Activated naive CD4-positive, alpha-beta T cell treated with anti-CD3 and anti-CD28 coated beads, Interleukin-2, amount 50 U/mL, for 16 hours (primary cell): ENCODE measurements at places on chromosomes 12 and 14.
A peak's percentile ranks its signal among the peaks of the same experiment; 100 is the strongest.

DNA sequence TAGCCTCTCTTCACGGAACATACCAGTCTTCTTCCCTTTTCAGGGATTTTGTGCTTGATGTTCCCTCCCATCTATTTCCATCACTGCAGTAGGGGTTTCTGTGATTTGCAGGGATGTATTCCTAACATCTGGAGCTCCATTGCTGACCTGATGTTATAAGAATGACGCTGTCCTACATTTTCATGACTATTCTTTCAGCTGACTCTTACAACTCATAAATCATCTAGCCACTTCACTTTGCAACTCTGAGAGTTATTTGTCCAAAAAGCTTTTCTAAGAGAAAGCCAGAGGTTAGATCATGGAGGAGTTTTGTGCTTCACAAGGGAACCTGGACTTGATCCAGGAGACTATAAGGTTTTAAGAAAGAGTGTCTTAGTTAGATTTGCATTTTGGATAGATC, 116.6 kb upstream of the FAR2 start:
- no peak for DNase-seq

- DNase-seq = no peak
Measured at GRCh38 chr12:114888448-114888847, 204.5 kb upstream of the TBX3 start.

GRCh38 chr14:78005325-78005724, 164.8 kb upstream of the NRXN3 start:
- no peak for DNase-seq

GRCh38 chr12:9118158-9118557, 2.4 kb upstream of the A2M start:
- DNase-seq = no peak

GRCh38 chr14:72904840-72905561, 11.1 kb upstream of the DPF3 start:
- peak; percentile 55 for DNase-seq

DNA sequence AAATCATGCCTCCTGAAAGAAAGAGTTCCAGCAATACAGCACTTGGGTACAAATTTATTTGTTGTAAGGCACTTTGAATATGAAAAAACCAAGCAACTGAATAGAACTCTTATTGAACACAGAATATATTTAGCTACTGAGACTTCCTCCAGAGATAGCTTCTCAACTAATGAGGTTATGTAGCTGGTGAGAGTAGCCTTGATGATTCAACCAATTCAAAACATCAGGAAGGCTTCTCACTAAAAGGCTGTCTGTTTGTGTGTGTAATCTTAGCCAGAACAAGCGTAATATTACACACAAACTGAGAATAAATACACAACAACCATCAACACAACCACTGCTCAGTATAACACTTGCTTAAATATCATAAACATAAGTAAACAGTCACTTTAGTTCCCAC, 20.4 kb downstream of the EIF2B2 start:
- no peak for DNase-seq

DNA sequence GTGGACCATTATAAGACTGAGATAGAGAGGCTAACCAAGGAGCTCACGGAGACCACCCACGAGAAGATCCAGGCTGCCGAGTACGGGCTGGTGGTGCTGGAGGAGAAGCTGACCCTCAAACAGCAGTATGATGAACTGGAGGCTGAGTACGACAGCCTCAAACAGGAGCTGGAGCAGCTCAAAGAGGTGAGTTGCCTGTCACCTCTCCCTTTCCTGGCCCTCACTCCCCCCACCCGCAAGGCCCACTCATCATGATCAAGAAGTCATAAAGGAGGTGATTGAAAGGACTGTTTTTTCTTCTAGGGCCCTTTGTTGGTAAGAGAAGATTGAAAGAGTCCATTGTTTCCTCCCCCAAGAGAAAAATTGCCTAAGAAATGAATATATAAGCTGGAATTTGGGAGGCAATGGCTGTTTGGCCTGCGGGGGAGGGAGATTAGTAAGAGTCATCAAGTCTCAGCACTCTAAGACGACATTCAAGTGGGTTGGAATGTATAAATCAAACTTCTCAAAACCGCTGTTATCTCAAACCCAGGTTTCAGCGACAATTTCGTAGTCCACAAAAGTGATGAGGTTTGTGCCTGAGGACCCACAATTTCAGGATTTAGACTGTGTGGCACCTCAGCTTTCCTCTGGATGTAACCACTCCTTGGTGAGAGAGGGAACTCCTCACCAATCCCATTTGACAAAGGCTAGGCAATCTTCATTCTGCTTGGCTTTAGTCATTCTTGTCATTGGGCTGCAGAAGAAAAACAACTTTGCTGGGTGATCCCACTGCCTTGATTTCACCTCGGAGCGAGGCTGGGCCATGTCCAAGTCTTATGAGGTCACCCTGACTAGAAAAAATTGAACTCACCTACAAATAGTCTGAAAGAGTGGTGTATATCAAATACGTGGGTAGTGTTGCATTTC, 966 bp downstream of the BICD1 start:
- DNase-seq = peak; percentile 59

GRCh38 chr14:32559048-32559447, 229.9 kb downstream of the AKAP6 start:
- DNase-seq = no peak

DNA sequence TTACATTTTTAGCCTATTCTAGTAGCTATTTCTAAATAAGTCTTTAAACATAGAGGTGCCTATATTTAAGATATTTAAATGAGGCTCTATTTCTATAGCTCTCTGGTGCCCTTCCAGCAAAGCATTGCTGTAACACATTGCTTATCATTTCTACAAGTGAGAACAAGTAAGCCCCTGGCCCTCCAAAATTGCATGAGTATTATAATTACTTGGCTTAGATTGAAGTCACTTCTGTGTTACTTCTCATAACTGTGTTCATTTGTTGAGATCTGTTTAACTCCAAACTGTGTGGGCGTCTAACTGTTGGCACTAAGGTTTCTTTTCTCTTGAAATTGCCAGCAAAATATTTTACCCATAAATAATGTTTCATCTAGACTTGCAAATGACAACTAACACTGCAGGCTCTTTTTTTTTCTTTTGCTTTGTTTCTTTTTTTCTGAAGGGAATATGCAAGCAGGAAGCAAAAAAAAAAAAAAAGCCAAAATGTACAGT, 66.5 kb downstream of the DAD1 start:
- no peak for DNase-seq

DNA sequence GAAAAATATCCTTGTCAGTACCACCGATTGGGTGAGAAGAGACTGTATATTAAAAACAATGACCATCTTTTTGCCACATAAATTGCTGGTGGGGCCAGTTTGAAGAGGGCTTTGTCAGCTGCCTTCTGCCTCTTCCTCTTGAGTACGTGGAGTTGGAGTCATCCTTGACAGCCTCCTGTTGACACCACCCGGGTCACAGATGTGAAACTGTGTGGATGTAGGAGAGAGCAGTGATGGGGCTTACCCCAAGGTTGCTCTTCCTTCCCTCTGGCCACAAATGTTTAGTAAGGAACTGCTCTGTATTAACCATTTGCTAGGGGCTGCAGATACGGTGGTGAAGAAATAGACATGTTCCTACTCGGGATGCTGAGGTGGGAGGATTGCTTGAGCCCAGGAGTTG, 12.2 kb downstream of the PTPN11 start:
- no peak for DNase-seq

- no peak for DNase-seq
Measured at GRCh38 chr12:25997201-25997963, 38.9 kb downstream of the RASSF8 start.

DNA sequence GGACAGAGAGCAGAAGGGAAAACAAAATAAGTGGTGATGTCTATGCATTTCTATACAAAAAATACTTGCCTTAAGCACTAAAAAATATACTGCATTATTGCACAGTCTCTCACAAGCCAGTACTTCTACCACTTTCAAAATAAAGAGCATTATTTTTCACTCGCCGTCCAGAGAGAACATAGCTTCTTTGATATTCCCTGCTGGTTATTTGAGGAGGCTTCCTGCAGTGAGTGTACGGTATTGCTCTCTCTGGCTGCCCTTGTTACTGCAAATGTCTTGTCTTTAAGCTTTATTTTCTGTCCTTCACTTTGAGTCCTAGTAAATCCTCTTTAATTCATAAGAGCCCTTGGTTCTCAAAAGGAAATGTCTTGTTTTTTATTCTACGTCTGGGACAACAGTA, 81.1 kb downstream of the EML1 start:
- no peak for DNase-seq

DNA sequence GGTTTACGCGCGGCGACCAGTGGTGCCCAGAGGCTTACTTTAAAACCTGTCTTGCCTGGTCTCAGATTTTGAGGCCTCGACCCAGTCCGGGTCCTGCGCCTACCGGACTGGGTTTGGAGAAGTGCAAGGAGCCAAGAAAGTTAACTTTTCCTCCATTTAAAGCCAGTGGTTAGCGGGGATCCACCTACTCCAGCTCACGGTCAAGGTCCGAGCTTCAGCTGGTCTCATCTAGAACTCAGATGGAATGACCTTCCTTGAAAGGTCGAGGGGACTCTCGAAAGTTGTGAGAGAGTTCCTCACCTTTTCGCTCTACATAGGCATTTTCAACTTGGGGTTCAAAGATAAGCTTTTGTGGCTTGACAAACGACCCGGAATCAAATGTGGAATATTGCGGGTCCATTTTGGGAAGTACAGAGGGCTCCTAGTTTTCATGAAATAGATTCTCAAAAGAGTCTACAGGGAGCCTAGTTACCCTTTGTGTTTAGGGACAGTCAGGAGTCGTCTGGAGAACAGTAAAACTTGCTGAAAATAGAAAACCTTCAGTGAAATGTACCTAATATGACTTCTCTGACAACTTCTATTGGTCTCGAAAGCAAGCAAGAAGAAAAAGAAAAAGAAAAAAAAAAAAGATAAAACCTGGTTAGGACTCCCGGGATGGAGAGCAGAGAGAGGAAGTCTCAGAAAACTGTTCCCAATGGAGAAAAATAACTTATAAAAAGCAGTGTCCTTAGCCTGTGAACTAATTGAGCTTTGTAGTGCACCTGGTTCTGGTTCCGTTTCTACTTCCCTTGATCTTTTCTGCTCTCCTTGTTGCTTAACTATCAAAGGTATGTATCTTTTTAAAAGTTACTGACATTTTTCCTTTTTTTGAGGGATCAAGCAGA, 1.4 kb downstream of the KCNMB4 start:
- no peak for DNase-seq

DNA sequence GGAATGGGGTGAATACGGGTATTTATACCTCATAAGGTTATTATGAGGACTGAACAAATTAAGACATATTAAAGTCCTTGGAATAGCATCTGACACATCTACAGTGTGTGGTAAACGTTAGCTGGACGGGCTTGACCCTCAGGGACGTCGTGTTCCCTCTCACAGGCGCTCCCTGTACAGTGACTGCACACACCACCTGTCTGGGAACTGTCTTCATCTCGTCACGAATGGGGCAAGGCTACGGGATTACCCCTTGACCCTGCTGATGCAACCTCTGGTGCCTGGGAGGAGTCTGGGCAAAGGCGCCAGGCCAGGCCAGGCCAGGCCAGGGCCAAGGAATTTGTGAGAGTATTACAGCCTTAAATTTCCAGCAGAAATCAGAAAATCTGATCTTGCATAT, 191.1 kb downstream of the CALM1 start:
- no peak for DNase-seq

DNA sequence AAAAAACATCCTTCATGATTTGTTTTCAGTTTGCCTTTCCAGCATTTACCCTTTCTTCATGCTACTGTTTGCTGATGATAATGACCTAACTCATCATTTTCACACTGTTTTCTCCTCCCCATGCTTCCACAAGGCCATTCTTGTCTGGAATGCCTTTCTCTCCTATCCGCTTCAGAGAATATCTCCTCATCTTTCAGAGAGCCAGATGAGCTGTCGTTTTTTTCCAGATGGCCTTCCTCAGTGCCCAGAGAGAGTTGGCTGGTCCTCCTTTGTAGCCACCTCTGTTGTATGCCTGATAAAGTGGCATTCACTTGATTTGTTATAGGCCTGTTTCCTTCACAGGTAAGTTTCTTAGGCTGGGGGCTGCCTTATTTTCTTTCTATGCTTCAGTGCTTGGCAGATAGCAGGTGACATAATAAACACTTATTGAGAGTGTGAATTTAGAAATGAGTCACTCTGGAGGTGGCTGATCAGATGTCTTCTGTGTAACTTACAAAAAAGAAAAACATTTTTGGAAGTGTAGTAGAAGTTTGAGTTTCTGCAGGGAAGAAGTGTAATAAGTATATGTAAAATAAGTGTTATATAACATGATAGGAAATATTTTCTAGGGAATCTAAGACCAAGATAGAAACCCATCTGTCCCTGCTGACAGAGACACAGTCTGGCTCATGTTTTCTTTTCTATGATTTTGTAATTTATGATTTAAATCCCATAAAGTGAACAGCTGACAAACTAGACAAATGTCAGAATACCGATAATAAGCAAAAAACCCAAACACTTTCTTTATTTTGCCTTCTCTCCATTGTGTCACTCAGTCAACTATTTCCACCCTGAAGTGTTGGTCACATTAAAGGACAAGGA, 174.5 kb downstream of the DACT1 start:
- no peak for DNase-seq
